ENCODE measurements at places on chromosomes 6 and 20. TPM values are rescaled to one million over a fixed set of nuclear protein-coding genes. Genes with fewer than 3 reads are reported as not detected.
A peak's percentile ranks its signal among the peaks of the same experiment; 100 is the strongest.

DNA sequence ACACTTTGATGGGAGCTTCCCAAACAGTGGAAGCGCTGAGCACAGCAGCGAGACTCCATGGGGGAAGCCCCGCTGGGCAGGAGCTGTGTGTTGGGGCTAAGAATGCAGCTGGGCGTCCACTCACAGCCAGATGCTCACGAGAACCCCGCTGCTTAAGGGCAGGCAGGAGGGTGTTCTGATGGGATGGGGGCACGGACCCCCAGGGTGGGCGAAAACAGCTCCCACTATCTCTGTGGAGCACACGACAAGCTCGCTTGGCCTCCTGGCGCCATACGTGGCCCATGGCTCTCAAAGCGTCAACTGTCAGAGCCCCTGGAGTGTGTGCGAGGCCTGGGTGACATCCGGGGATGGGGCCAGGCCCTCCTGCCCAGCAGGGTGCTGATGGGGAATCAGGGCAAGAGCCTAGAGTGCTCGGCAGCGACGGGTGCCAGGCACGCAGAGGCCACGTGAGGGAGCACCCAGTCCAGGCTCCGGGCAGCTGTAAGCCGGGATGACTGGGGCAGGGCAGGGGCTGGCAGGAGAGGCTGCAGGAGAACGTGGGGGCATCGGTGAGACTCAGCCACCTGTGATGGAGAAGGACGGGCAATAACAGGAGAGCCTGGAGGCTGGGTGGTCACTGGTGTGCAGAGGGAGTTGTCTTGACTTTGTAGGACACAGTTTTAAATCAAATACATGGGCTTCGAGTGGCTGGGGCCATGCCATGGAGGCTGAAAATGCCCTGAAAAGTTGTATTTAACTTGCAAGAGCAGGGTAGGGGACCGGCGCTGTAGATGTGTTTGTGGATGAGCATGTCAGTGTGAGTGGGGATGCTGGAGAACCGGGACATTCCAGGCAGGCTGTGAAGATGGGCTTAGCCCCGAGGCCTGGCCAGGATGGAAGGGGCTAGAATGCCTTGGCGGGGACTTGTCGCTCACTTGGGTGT, 27.3 kb downstream of the PYGB start:
- no peak for DNase-seq

DNA sequence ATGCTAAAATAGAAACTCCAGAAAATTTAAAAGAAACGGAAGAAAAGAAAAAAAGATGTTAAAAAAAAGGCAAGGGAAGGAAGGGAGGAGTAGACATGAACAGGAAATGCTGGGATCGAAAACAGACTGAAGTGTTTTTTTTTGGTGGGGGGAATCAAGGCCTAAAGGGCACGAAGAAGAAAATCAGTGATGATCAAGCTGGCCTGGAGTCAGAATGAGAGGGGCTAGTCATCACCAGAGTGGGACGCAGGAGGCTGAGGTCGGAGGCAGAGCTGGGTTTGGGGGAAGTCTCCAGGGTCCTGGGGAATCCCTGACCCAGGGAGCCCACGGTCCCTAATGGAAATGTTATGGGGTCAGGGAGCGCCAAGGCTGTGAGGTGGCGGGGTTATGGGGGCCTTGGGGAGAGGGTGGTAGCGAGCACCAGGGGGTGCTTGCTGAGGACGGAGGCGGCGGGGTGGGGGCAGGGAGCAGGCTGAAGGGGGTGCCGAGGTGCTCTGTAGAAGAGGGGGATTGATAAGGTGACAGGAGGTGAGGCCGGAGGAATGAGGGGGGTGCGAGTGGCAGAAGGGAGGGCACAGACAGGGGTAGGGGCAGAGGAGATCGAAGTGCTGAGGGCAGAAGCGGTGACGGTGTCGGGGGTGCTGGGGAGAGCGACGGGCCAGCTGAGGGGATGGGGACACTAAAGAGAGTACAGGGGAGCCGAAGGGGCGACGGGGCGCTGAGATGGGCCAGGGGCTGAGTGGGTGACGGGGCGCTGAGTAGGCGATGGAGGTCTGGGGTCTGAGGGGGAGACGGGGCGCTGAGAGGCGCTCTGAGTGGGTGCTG, 684 bp downstream of the ZNFX1 start:
- DNase-seq = no peak

GRCh38 chr6:166849749-166850183, 106.6 kb downstream of the RNASET2 start:
- DNase-seq = no peak

Gene TMEM244
- not detected for total RNA-seq

DNA sequence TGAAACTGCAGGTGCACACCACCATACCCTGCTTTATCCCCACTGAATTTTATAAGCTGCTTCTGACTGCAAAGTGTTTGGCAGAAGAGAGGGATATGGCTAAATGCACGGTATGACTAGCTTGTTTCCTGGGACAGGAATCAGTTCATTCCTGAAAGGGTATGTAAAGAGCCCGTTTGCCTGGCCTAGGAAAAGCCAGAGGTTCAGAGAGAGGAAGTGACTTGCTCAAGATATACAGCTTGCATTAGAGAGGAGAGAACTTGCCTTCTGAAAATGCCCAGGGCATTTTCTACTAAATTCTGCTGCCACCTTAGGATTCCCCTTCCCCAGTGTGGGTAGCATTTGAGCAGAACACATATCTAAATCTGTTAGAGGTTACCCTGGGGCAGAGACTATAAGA, 683 bp upstream of the GCNT2 start:
- DNase-seq = no peak

GRCh38 chr6:109498052-109498451, 15.0 kb upstream of the ZBTB24 start:
- DNase-seq = no peak

- peak; percentile 49 for DNase-seq
These were observed 9.0 kb upstream of the TULP4 start for GRCh38 chr6:158303210-158303731.
